ENCODE measurements at places on chromosomes 5 and 9. TPM values are rescaled to one million over a fixed set of nuclear protein-coding genes. Genes with fewer than 3 reads are reported as not detected.

GRCh38 chr5:82620957-82621600, 342.9 kb upstream of the RPS23 start:
- no peak for DNase-seq

DNA sequence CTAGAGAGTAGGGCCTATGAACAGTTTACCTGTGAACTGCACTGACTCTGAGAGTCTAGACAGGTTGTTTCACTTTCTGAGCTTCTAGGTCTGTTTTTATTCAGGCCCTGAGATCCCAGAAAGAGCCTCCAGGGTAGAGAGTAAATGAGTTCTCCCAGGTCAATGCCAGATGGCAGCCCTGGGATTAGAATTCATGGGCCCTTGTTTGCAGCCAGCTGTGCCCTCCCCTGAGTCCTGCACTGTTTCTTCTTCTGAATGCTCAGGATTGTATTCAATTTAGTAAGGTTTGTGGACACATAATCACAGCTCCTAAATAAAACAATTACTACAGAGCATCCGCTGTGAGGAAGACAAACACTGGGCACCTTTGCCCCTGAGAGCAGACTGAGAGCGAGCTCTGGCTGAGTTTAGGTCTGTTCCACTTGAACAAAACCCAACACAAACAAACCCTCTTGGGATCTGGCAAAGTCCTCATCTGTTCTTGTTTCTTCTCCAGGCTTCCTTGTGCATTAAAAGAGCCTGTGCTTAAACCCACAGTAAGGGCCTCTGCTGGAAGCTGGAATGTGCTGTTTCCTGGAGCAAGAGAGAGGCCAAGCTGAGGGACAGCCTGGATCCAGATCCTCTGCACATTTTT, 29.9 kb downstream of the FAM219A start:
- no peak for DNase-seq

DNA sequence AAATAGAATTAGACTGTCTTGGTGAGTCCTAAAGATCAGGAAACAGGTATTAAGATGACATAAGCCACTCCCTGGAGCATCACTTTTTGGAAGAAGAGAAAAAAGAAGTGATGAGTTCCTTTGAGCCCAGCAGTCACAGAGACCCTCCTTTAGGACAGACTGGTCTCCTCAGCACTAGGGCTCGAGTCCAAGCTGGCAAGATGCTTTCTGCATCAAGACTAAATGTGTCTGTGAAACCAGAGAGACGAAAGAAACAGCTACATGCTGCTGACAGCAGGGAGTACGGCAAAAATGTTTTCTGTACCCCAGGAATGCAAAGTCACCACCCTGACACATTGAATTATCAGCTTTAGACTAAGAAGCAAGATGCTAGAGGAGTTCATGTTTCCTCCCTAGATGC, 184.5 kb downstream of the CRB2 start:
- DNase-seq = no peak

DNA sequence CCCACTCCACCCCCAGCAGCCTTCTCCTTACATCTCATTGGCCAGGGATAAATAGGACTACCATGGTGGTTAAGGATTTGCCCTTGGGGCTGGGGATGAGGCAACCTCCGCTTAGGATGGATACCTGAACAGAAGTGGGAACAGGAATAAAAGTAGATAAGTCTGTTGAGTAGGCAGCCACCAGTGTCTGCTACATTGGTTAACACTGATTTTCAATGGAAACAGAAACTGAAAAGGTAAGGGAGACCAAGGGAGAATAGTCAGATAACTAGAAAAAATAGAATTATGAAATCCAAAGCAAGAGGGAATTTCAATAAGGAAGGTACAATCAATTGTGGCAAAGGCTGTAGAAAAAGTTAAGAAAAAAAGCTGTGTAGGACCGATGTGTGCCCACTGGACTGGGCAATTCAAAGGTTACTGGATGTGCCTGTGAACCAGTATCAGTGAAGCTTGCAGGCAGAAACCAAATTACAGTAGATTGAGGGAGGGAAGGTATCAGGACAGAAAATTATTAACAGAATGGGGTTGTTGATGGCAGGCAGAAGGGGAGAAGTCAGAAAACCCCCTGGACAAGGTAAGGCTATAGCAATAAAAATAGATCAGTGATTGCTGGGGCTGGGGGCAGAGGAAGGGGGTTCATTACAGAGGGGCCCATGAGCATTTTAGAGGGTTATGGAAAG, 48.7 kb downstream of the DNAJC21 start:
- DNase-seq = no peak

GRCh38 chr5:181233801-181234454, 9.8 kb downstream of the RACK1 start:
- DNase-seq = no peak

Gene PCDHA9
- not detected for total RNA-seq

All from activated T-cell treated with anti-CD3 and anti-CD28 coated beads, Interleukin-2, amount 50 U/mL, for 72 hours (primary cell).